OCI-LY7 (cell line): ENCODE measurements at places on chromosomes 3 and 15.

DNA sequence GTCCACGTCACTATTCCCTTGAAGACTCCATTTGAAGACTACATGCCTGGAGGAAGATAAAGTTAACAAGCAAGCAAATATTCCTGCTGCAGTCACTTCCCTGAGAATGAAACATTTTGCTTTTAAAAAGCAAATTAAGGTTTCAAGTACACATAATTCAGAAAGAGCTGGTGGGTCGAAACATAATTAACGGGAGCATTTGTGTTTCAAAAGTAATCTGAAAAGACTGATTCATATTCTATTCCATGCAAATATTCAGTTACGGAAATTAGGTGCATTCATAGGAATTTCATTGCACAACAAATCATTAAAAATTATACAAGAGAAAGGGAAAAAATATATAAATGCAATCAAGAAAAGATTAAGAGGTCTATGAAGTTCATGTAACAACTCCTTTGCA, 260.9 kb downstream of the NEK10 start:
- DNase-seq: no peak

GRCh38 chr3:72887705-72888545, at the start of gene GXYLT2:
Gene GXYLT2 (plus strand): TSS chr3:72888046. CDS start chr3:72888234, 188 bp downstream.
- DNase-seq: peak; percentile 2

- DNase-seq: no peak
These were observed 68.1 kb upstream of the SCN5A start for GRCh38 chr3:38717355-38718240.

DNA sequence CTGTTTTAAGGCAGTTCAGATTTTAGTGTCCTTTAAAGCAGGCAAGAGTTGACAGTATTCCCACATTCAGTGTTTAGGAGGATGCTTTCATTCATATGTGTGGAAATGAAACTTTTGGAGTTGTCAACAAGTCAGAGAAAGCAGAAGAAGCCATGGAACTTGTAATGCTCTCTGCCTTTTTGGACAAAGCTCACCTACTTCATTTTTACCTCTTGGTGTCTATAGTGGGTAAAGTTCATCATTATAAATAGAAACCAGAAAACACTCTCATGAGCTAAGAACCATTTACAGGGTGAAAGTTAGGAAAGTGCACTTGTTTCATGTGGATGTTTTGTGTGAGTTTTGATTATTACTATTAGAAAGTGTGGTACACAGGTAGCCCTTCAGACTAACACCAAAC, 9.2 kb upstream of the NFKBIZ start:
- no peak for DNase-seq

- DNase-seq: no peak
These were observed 34.0 kb upstream of the TBL1XR1 start for GRCh38 chr3:177231242-177231641.

DNA sequence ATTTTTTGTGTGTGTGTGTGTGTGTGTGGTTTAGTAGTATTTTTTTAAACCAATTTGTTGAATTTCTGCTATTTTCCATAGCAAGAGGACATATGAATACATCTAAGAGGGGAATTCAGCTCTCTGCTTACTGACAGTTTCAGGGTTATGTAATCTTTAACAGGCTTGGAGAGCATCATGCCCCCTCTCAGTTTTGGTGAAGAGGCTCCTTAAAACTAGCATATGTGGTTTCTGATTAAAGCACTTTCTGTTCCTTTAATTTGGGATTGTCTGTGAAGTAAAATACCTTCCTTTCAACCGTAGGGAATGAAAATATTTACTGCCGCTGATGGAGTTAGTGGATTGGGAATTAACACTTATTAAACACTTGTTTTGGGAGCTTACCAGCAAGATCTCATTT, 19.4 kb upstream of the NFKBIZ start:
- no peak for DNase-seq

DNA sequence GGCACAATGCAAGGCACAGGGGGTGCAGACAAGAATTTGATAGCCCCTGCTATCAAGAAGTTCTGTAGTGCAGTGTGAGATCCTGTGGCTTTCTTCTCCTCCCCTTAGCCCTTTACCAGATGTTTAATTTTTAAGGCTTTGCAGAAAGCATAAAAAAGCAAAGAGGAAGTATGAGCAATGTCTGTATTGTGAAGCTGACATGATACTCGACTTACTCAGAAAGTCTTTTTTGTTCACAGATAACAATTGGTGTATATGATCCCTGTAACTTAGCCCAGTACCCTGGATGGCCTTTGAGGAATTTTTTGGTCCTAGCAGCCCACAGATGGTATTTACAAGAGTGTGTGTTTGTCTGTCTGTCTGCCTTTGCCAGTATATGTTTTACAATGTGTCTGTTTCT, 58.9 kb downstream of the ATG7 start:
- no peak for DNase-seq

- no peak for DNase-seq
These were observed 39.6 kb downstream of the HDC start for GRCh38 chr15:50225938-50226337.

DNA sequence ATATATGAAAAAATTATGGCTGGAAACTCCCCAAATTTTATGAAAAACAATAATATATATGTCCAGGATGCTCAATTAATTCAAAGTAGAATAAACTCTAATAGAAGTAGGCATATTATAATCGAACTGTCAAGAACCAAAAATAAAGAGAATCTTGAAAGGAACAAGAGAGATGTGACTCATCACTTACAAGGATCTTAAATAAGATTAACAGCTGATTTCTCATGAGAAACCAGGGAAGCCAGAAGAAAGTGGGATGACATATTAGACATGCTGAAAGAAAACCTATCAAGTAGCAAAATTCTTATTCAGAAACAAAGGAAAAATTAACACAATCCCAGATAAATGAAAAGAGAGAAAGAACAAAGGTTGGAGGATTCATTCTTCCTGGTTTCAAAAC, 66.8 kb downstream of the FAIM start:
- peak; percentile 4 for DNase-seq

GRCh38 chr3:111919370-111920065, 59.3 kb upstream of the ABHD10 start:
- DNase-seq: no peak

DNA sequence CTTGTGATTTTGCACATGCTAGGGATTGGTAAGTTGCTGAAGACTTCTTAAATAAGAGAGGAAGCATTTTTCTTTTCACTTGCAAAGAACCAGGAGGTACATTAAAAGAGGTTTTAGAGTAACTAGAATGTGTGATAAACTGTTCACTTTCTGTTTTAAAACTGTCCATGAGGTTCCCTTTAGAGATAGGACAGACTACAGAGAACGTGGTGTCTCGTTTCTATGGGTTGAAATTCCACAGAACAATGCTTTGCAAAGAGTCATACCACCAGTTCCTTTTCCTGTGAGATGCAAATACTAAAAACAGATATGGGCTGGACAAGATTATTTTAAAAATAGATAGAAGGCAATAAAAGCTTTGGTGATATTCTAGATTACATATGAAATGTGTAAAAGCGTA, 372.8 kb downstream of the TIGIT start:
- DNase-seq: no peak

- DNase-seq: no peak
These were observed 1.4 kb downstream of the AHSG start for GRCh38 chr3:186614266-186614596.

GRCh38 chr3:39344746-39345344, 15.3 kb downstream of the CCR8 start:
- no peak for DNase-seq

- DNase-seq: no peak
These were observed 171.5 kb upstream of the NR2E3 start for GRCh38 chr15:71638876-71639275.

DNA sequence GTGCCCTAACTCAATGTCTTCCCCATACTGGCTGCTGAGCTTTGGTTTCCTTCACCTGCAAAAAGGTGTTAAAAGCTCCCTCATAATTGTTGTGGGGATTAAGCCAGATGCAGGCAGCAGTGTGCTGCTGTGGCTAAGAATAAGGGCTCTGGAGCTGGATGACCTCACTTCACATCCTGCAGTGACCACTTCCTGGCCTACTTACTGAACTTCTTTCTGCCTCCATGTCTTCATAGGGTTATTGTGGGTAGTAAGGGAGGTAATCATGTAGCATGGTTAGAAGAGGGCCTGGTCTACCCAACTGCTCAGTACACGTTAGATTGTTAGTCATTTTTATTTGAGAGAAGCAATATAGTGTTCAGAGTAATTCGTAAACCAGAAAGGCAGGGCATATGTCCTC, 18.4 kb downstream of the GYG1 start:
- no peak for DNase-seq

DNA sequence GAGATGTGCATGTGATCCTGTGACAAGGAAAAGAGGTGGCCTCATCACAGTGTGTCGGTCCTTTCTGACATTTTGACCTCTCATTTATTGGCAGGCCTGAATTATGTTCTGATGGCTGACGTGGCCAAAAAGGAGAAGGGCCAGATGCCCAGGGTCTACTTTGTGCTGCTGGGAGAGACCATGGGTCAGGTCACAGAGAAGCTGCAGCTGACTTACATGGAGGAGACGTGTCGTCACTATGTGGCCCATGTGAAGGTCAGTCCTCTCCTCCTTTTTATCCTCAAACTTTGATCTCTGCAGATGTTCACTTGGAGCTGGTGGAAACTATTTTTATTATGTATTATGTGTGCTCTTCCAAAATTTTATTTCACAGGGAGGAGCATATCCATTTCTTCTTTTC, 319.3 kb upstream of the CTDSPL start:
- no peak for DNase-seq

DNA sequence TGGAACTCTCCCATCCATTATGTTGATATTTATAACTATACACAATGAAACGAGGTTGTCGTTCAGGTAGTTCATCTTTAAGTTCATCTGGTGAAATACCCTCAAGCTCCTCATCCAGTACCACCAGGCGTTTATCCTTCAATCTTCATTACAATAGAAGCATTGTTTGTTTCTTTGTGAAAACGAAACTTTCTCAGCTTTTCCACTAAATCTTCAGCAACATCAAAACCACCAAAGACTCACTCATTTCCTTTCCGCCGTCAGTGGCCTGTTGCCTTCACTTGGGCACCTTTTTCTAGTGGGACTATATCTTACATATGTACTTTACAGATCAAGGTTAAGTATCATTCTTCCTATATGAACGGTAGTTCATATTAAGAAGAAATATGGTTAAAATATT, 44.1 kb upstream of the TFG start:
- no peak for DNase-seq

- DNase-seq: peak; percentile 12
These were observed 59.6 kb upstream of the LMCD1 start for GRCh38 chr3:8441969-8442559.

- no peak for DNase-seq
These were observed 44.4 kb downstream of the RAB11A start for GRCh38 chr15:65913631-65914199.

DNA sequence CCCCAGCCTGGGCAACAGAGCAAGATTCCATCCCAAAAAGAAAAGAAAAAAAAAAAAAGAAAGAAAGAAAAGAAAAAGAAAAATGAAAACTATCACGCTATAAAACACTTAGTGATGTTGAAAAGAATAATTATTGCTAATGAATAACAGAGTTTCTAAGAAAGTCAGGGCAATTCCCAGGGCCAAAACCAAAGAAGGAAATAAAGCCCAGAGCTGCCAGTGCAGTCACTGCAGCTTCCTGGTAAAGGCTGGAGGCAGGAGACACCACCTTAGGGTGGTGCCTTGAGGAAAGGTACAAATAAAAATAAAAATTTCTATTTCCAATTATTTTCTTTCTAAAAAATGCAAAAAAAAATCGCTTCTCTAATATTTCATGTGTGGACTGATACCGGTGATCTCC, 19.7 kb upstream of the UACA start:
- no peak for DNase-seq

DNA sequence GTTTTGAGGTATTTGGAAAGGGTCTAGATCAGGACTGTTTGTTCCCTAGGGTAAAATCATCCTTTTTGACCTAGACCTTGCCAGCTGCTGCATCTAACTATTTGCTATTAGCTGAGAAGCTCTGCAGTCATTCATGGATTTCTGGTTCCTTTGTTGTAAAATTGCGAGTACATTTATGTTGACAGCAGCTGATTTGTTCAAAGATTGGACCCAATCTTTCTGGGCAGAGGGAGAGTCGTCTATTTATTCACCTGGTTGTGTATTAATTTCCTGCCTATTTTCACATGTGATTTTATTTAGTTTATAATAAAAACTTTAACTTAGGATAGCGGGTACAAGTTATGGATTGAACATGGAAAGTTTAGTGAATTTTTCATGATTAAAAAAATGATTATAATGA, 236.3 kb downstream of the CNTN4 start:
- DNase-seq: no peak
